ENCODE measurements at places on chromosomes 4 and X.

GRCh38 chrX:105229146-105229545 lies 8.7 kb upstream of the TEX13A start:
- no peaks in the 10 kb centered on the region for H3K27me3 ChIP-seq
- H3K36me3 ChIP-seq, result no peaks in the 10 kb centered on the region
- DNase-seq, result no peak
- H3K4me3 ChIP-seq, result no peak overlapping the region
- H3K4me1 ChIP-seq, result no peaks in the 10 kb centered on the region
- no peak overlapping the region for H3K27ac ChIP-seq

DNA sequence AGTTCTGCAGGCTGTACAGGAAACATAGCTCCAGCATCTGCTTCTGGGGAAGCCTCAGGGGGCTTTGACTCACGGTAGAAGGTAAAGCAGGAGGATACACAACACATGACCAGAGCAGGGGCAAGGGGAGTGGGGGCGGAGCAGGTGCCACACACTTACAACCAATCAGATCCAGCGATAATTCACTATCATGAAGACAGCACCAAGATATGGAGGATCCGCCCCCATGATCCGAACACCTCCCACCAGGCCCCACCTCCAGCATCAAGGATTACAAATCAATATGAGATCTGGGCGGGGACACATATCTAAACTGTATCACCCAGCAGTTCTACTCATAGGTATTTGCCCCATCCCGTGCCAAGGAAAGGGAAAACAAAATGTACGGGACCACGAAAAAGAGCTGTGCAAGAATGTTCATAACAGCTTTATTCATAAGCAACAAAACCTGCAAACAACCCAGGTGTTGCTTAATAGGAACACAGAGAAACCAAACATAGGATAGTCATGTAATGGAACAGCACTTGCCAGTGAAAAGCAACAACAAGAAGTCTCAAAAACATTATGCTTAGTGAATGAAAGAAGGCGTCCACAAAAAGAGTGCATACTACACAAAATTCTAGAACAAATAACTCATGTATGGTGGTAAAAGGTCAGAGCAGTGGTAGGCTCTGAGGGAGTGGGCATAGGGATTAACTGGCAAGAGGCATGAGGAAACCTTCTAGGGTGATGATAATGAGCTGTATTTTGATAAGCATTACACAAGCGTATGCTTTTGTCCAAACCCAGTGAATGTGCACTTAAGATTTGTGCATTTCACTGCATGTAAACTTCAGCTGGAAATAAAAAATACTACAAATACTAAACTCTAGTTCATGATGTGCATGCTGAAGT lies 130.9 kb upstream of the FAM9B start:
- H3K27ac ChIP-seq, result no peak overlapping the region
- H3K4me1 ChIP-seq, result no peaks in the 10 kb centered on the region
- H3K36me3 ChIP-seq, result no peaks in the 10 kb centered on the region

DNA sequence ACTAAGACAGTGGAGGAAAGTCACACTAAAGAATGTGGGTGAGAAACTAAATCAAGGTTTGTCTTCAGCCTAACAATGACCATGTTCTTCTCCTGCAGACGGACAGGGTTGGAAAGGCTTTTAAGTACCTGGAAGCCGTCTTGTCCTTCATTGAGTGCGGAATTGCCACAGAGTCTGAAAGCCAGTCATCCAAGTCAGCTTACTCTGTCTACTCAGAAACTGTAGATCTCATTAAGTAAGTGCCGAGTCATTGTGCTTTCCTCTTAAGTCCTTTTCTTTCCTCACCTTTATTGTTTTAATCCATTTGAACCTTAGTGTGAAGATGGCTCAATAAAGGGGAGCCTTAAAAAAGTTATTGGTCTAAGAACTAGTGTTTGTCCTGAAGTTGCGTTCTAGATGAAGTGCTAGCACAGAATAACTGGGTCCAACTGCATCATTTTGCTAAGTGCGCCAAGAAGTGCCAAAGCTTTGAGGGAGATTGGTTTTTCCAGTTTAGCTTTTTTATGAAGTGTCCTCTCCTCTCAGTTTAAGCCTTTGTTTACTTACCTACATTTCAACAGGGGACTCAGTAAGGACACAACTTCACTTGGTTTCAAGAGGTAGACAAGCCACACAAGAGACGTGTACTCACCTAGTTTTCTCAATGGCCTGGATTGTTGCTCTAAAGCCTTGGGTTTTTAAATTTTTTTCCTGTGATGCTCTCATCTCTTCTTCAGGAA lies 89.3 kb downstream of the KLHL8 start:
- H3K27ac ChIP-seq, result no peak overlapping the region
- peaks cover 15% of the 10 kb centered on the region for H3K36me3 ChIP-seq
- DNase-seq, result no peak
- no peak overlapping the region for H3K4me3 ChIP-seq
- no peaks in the 10 kb centered on the region for H3K4me1 ChIP-seq

DNA sequence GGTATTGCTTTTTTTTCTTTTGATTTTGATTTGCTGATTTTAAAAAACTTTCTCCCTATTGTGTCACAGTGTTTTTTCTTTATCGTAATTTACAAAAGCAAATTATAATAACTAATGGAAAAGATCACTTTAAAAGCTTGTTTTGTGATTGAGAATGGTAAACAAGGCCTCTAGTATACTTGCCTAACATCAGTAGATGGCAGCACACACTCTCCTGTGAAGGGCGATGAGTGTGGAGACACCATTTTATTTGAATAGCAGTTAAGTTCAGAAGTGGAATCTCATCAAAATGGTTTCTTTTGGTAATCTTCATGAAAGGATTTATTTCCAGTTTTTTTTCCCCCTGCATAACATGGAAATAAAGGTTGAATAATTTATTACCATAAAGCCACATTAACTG lies 72.3 kb downstream of the PAK3 start:
- no peaks in the 10 kb centered on the region for H3K36me3 ChIP-seq
- no peaks in the 10 kb centered on the region for H3K4me1 ChIP-seq
- H3K27ac ChIP-seq, result no peak overlapping the region
- peaks cover 5% of the 10 kb centered on the region for H3K27me3 ChIP-seq
- peak; percentile 47 for DNase-seq

DNA sequence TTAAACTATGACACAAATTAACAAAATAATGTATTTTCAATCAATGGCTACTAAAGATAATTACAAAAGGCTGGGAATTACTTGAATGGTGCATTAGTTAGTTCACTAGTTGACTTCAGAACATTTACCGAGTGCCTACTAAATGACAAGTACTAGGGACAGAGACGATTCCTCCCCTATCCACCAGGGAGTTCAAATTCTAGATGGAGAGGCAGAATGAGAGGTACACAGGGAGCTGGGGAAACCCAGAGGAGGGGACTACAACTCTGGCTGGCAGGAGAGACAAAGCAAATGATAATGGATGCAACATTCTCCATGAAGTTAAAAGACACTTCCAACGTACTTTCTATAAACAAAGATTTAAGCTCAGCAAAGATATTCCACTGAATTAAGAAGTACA lies 43.1 kb upstream of the MCF2 start:
- no peak overlapping the region for H3K4me3 ChIP-seq
- DNase-seq, result no peak
- H3K4me1 ChIP-seq, result no peaks in the 10 kb centered on the region
- no peaks in the 10 kb centered on the region for H3K36me3 ChIP-seq
- H3K27ac ChIP-seq, result no peak overlapping the region

- DNase-seq, result no peak
- no peaks in the 10 kb centered on the region for H3K27me3 ChIP-seq
- no peak overlapping the region for H3K4me3 ChIP-seq
- H3K27ac ChIP-seq, result no peak overlapping the region
Measured at GRCh38 chr4:24443200-24443599, 141.2 kb downstream of the DHX15 start.

GRCh38 chrX:15812192-15812938 lies 22.1 kb downstream of the ZRSR2 start:
- peaks cover 10% of the 10 kb centered on the region for H3K36me3 ChIP-seq
- no peak overlapping the region for H3K4me3 ChIP-seq
- H3K4me1 ChIP-seq, result no peaks in the 10 kb centered on the region
- DNase-seq, result no peak
- no peaks in the 10 kb centered on the region for H3K27me3 ChIP-seq

Data from spinal cord (tissue), 10 donors.